ENCODE measurements at places on chromosomes 7 and 10. TPM values are rescaled to one million over a fixed set of nuclear protein-coding genes. Genes with fewer than 3 reads are reported as not detected.

Gene AZGP1
- total RNA-seq: 1.5 TPM

Gene SPDYE2
- total RNA-seq: not detected

Gene TWIST1
- total RNA-seq: 35.9 TPM

Gene TDRD1
- not detected for total RNA-seq

Gene PPP1R3C
- total RNA-seq: 102 TPM

Gene OR2A7
- 1.5 TPM for total RNA-seq

Gene CRPPA
- 4.3 TPM for total RNA-seq

Gene IL15RA
- total RNA-seq: 17.7 TPM

Gene CYREN
- 60.3 TPM for total RNA-seq

Gene C1QL3
- total RNA-seq: not detected

Gene PON1
- total RNA-seq: not detected

Gene DNAJC12
- total RNA-seq: 3.8 TPM

Gene ZNF25
- 36.1 TPM for total RNA-seq

All from gastroesophageal sphincter (tissue), 4 donors.